ENCODE measurements at places on chromosomes 6 and 20. TPM values are rescaled to one million over a fixed set of nuclear protein-coding genes. Genes with fewer than 3 reads are reported as not detected.

PRRT1 gene
- 0.41 TPM for total RNA-seq

HFE gene
- 0.41 TPM for total RNA-seq

SIRPB1 gene
- total RNA-seq, result 0.41 TPM

CTAGE9 gene
- not detected for total RNA-seq

RBPJL gene
- total RNA-seq, result not detected

BTBD9 gene
- total RNA-seq, result 28.1 TPM

OXT gene
- not detected for total RNA-seq

ZSCAN16 gene
- total RNA-seq, result 14.3 TPM

HNF4A gene
- total RNA-seq, result not detected

C6orf15 gene
- total RNA-seq, result not detected

NFYA gene
- total RNA-seq, result 34.6 TPM

TFAP2D gene
- 2.9 TPM for total RNA-seq

GLP1R gene
- total RNA-seq, result 0.41 TPM

TMEM244 gene
- 1.2 TPM for total RNA-seq
